ENCODE measurements at places on chromosomes 4 and X.

DNA sequence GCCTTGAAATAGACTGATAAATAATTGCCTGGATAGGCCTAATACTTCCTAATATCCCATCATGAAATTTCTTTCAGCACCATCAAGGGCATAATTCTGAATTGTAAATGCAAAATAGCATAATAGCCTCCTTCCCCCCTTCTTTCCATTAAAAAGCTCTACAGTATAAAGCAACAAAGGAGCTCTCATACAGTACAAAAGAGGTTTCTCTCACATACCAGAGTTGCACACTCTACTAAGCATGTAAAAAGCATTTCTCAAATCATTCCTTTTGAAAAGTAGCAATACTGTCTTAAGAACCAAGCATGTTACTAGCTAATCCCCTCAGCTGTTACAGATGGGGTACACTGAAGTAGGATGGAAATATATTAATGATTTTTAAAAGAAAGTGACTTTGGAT lies 509.0 kb downstream of the KLHL13 start:
- H3K27me3 ChIP-seq, result no peaks in the 10 kb centered on the region
- H3K4me1 ChIP-seq, result no peaks in the 10 kb centered on the region
- H3K27ac ChIP-seq, result no peak overlapping the region

DNA sequence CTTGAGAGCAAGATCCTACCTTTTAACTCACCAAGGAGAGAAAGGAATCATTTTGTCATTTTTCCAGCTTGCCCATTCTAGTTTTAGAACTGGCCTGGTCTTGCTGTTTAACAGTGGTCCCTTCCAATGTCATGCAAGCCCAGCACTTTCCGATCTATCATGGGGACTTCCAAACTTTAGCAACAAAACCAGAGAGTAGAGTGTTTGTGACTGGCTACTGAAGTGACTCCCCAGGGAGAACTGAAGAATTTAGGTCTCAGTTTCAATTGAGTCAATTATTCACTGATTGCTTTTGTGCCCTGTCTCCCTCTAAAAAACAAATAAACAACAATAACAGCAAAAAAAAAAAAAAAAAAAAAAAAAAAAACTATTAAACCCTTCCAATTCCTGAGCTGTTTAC lies 108.3 kb downstream of the LHFPL1 start:
- no peaks in the 10 kb centered on the region for H3K4me1 ChIP-seq
- H3K4me3 ChIP-seq, result no peak overlapping the region
- H3K36me3 ChIP-seq, result no peaks in the 10 kb centered on the region

DNA sequence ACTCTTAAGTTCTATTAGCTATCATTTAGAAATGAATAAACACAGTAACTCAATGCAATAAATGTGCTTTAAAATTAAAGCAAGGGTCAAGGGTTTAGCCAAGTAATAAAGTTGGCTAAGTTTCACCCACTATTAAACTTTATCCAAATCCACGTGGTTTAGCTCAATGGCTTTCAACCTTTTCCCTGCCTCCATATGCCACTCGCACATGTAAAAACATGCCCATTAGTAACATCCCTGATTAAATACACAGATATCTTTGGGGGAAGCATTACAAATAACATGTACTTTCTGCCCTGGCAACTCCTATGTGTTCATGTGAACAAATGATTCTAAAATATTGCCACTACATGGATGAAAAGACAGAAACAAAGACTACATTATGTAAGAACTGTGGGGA lies 130.8 kb downstream of the ZAR1 start:
- peaks cover 44% of the 10 kb centered on the region for H3K36me3 ChIP-seq
- H3K27me3 ChIP-seq, result no peaks in the 10 kb centered on the region
- H3K27ac ChIP-seq, result no peak overlapping the region
- H3K4me3 ChIP-seq, result no peak overlapping the region

DNA sequence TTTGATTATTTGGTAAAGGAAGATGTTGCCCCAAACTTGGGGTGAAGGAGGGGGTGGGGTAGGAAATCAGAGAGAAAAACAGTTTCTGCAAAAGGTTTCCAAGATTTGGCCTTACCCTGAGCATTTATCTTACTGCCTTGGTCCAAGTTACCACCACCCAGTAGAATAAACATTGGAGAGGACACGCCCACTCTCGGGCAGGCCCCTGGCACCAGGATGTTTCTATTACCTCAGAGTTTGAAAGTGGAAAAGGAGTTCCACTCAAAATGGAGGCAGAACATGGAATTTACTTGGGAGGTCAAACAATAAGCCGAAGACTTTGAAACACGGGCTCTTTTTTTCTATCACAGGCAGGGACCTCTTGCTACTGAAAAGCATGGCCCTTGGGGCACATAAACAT lies 113.7 kb downstream of the CHRNA9 start:
- H3K36me3 ChIP-seq, result no peaks in the 10 kb centered on the region
- no peak for DNase-seq
- peaks cover 13% of the 10 kb centered on the region for H3K4me1 ChIP-seq
- H3K27ac ChIP-seq, result no peak overlapping the region
- no peaks in the 10 kb centered on the region for H3K27me3 ChIP-seq

GRCh38 chr4:84501721-84502267 lies 2.7 kb upstream of the NKX6-1 start:
- peaks cover 7% of the 10 kb centered on the region for H3K36me3 ChIP-seq
- no peak overlapping the region for H3K27ac ChIP-seq
- no peak overlapping the region for H3K4me3 ChIP-seq
- peaks cover 16% of the 10 kb centered on the region for H3K4me1 ChIP-seq
- peaks cover 79% of the 10 kb centered on the region for H3K27me3 ChIP-seq

DNA sequence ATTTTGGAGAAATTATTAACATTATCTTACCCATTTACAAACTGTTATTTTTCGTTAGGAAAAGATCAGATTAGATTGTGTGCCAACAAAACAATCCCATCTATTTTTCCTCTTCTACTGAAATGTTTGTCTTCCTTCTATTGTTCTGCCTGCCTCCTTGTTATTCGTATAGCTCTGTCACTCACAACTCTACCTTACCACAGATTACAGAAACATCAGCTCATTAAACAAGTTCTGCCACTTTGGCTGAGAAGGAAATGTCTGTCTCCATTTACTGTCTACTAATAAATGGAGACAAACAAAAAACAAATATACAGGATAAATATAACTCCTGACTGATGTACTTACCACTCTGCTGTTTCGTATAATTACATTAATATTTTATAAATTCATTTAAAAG lies 211.4 kb downstream of the ENOX2 start:
- H3K4me3 ChIP-seq, result no peak overlapping the region
- no peak overlapping the region for H3K27ac ChIP-seq
- H3K27me3 ChIP-seq, result no peaks in the 10 kb centered on the region
- peaks cover 2% of the 10 kb centered on the region for H3K36me3 ChIP-seq
- no peaks in the 10 kb centered on the region for H3K4me1 ChIP-seq
- DNase-seq, result no peak

- H3K4me3 ChIP-seq, result no peak overlapping the region
- no peaks in the 10 kb centered on the region for H3K36me3 ChIP-seq
- H3K27ac ChIP-seq, result no peak overlapping the region
Observed at GRCh38 chr4:65566473-65566872, 103.8 kb downstream of the EPHA5 start.

DNA sequence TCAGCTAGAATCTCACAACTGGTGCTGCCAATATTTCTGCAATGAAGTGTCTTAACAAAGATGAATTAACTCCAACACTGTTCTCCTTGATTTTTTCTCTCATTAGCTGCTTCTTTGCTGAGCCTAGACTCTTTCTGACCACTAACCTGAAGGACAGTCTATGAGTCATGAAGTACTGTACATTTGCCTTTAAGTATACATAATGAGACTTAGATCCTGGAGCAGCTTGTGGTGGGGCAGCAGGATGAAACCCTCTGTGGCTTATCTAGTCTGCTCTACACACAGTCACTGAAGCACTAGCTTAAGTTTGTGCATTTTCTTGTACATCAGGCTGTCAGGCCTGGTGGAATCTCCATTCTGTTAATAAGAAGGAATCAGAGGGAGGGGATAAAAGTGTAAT lies 307.4 kb upstream of the SMIM31 start:
- H3K4me3 ChIP-seq, result no peak overlapping the region
- H3K4me1 ChIP-seq, result no peaks in the 10 kb centered on the region
- H3K36me3 ChIP-seq, result no peaks in the 10 kb centered on the region
- H3K27me3 ChIP-seq, result no peaks in the 10 kb centered on the region

- H3K4me1 ChIP-seq, result peaks cover 2% of the 10 kb centered on the region
- peaks cover 40% of the 10 kb centered on the region for H3K36me3 ChIP-seq
- no peak overlapping the region for H3K27ac ChIP-seq
- no peak for DNase-seq
Observed at GRCh38 chr4:113604955-113605354, 156.6 kb downstream of the CAMK2D start.

GRCh38 chrX:19673375-19674040 lies 158.2 kb upstream of the MAP3K15 start:
- no peak overlapping the region for H3K27ac ChIP-seq
- H3K4me1 ChIP-seq, result peaks cover 43% of the 10 kb centered on the region
- H3K4me3 ChIP-seq, result no peak overlapping the region
- no peaks in the 10 kb centered on the region for H3K27me3 ChIP-seq
- DNase-seq, result no peak

DNA sequence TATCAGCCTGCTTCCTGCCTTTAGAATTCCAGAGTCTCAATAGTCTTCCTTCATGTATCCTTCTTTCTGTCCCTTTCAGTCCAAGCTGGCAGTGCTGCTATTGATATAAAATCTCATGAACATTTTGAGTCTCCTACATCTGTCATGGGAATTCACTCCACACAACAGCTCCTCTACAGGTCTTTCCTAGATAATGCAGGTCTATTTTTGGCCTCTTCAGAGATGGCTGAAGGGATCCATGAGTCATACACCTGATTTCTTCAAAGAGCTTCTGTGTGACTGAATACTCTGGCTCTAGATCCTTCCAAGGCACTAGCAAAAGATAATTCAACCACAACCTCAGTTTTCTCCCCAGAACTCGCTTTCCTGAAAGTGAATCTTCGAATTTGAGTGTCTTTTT lies 115.4 kb downstream of the STPG2 start:
- H3K27me3 ChIP-seq, result no peaks in the 10 kb centered on the region
- no peak overlapping the region for H3K4me3 ChIP-seq
- no peak overlapping the region for H3K27ac ChIP-seq
- no peak for DNase-seq
- H3K36me3 ChIP-seq, result no peaks in the 10 kb centered on the region
- H3K4me1 ChIP-seq, result no peaks in the 10 kb centered on the region

GRCh38 chr4:6908432-6909112 lies 1.1 kb upstream of the TBC1D14 start:
- H3K4me3 ChIP-seq, result peak overlapping the region; percentile 91
- H3K36me3 ChIP-seq, result peaks cover 5% of the 10 kb centered on the region
- DNase-seq, result no peak
- peaks cover 67% of the 10 kb centered on the region for H3K4me1 ChIP-seq

DNA sequence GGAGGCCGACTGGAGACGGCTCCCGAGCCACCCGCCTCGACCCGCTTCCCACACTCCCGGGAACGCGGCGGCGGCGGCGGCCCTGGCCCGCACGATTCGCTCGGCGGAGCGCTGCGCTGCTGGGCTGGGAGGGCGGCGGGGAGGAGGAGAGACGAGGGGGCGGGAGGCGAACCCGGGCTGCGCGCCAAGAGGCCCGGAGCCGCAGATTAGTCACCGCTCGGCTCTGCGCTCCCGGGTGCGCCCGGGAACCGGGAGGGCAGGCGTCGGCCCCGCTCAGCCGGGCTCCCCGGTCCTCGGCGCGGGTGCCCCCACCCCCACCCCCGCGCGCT lies 11.2 kb upstream of the BCOR start:
- peaks cover 3% of the 10 kb centered on the region for H3K27me3 ChIP-seq
- peak; percentile 66 for DNase-seq
- H3K4me1 ChIP-seq, result peaks cover 18% of the 10 kb centered on the region
- H3K27ac ChIP-seq, result no peak overlapping the region

DNA sequence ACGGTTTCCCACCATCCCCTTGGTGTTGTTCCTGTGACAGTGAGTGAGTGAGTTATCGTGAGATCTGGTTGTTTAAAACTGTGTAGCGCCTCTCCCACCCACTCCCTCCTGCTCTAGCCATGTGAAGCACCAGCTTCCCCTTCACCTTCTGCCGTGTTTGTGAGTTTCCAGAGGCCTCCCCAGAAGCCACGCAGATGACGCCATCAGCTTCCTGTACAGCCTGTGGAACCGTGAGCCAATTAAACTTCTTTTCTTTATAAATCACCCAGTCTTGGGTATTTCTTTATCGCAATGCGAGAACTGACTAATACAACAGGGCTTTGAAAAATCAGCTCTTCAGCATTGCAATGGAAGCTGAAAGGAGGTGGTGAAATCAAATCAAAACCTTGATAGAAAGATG lies 50.0 kb downstream of the FGFBP1 start:
- no peak for DNase-seq
- no peaks in the 10 kb centered on the region for H3K4me1 ChIP-seq
- no peak overlapping the region for H3K27ac ChIP-seq
- H3K4me3 ChIP-seq, result no peak overlapping the region
- H3K27me3 ChIP-seq, result peaks cover 22% of the 10 kb centered on the region
- no peaks in the 10 kb centered on the region for H3K36me3 ChIP-seq

DNA sequence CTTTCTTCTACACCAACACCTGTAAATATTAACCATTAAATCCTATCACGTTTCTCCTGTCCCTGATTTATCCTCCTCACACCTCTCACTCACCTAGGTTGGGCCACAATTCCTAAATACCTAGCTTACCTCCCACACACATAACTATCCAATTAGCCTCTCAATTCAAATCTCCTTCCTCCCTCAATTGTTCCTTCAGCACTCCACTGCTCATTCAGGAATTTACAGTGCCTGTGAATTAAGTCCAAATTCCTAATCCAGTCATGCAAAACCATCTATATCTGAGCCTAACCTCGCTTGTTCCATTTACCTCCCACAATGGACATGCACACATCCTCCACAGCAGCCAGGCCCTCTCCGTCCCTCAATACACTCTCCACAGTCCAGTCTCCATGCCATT lies 17.5 kb downstream of the ANXA5 start:
- H3K4me1 ChIP-seq, result no peaks in the 10 kb centered on the region
- H3K4me3 ChIP-seq, result no peak overlapping the region
- no peak for DNase-seq
- H3K36me3 ChIP-seq, result peaks cover 50% of the 10 kb centered on the region

DNA sequence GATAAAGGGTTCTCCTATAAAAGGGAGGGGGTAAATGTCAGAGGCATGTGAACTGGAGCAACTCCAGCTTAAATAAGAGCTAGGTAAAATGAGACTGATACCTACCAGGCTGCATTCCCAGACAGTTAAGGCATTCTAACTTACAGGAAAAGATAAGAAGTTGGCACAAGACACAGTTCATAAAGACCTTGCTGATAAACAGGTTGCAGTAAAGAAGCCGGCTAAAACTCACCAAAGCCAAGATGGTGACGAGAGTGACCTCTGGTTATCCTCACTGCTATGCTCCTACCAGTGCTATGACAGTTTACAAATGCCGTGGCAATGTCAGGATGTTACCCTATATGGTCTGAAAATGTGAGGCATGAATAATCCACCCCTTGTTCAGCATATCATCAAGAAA lies 13.1 kb upstream of the SULT1B1 start:
- no peaks in the 10 kb centered on the region for H3K4me1 ChIP-seq
- no peaks in the 10 kb centered on the region for H3K27me3 ChIP-seq
- H3K36me3 ChIP-seq, result no peaks in the 10 kb centered on the region
- no peak overlapping the region for H3K27ac ChIP-seq
- no peak for DNase-seq

Measured in activated CD4-positive, alpha-beta memory T cell treated with anti-CD3 and anti-CD28 coated beads, Interleukin-2, amount 10 ng/mL, durations not matched to agents 7 days and 5 days (primary cell).